ENCODE measurements at places on chromosomes 3 and 15.

DNA sequence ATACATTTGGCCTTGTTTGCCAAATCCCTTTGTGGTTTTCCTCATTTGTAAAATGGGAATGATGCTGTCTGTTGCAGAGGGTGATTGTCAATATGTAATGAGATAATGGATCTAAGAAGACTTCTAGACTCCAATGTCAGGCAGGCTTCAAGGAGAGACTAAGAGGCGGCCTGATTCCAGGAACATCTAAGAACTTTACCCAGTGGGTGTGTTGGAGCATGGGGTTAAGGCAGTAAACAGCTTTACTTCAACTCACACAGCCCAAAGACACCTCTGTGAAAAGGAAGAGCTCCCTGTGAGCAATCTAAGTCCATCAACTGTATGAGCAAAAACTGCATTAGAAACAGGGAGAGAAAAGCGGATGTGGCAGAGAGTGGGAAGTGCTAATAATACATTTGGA is 560.6 kb downstream of the PDCD6IP start:
- DNase-seq = no peak

DNA sequence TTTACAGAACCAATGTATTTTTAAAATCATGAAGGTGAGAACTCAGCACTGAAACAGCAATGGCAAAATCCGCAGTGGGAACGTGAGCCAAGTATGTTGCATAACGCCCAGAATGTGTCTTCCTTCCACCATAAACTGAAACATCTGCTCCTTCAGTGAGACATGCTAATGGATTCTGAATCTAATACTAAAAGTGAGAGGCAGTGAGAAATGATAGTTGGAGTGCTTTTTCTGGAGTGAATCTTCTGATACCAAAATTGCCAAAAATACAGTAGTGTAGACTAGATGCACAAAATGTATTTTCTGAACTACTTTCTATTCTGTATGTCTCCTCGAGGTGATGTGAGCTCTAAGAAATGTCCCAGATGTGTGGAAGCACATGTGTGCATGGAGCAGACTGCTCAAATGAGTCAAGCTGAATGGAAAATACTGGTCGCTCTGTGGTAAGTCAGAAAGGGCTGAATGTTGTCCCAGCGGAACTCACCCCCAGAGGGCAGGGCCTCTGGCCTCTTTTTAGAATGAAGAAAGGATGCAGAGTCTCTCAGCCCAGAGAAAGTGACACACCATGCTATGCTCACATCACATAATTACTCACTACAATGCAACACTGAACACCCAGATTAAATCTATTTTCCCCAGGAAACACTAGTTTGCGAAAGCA is 73.0 kb downstream of the ATP10A start:
- DNase-seq = peak; percentile 54

GRCh38 chr3:187742351-187743171 is 2.7 kb downstream of the BCL6 start:
- no peak for DNase-seq

DNA sequence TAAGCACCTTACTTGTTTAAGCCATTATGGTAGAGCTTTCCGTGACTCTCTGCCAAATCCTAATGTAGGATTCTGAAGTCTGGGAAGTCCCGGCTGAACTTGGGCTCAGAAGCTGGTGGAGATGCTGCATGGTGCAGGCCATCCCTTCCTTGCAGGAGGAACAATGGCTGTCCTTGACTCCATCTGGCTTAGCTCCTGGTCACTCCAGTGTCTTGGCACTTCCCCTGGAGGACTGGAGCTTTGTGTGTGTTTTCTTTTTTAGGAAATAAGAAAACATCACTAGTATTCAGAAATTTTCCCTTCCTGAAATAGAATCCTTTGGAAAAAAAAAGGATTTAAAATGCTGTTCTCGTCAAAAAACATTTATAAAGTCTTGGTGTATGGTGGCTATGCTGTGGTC is 209.3 kb upstream of the ROPN1 start:
- DNase-seq = no peak

- no peak for DNase-seq
Observed at GRCh38 chr15:34812369-34812768, 17.0 kb upstream of the ACTC1 start.

DNA sequence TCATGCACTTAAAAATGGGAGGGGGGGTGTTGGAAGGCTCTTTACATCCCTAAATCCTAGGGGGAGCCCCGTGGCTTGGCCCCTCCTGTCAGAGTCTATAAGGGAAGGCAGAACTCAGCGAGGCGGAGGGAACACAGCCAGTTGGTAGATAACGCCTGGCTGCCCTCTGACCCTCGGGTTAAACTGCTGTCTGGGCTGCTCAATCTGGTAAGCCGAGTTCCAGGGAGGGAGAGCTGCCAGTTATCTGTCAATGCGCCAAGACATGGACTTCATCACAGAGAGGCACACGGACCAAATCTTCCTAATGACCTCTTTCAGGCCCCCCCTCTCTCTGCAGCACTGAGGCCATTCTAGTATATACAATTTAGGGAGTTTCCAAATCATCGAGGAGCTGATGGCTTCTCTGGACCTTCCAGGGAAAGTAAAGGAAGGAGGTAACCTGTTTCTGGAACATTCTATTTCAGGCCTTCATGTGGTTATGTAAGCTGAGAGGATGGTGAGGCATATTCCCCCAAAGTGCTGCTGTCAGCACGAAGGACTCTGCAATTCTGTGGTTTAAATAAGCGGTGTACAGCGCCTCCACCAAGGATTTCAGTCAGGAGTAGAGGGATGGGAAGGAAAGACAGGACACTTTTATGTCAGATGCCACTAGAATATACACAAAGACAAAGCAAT is 349.0 kb downstream of the MCTP2 start:
- DNase-seq = no peak

All from AG09319 (cell line).